Stimulated activated CD4-positive, alpha-beta T cell treated with anti-CD3 and anti-CD28 coated beads, TNF-alpha, amount 100 ng/mL, for 48 hours (primary cell): ENCODE measurements at places on chromosomes 3 and 15.

DNA sequence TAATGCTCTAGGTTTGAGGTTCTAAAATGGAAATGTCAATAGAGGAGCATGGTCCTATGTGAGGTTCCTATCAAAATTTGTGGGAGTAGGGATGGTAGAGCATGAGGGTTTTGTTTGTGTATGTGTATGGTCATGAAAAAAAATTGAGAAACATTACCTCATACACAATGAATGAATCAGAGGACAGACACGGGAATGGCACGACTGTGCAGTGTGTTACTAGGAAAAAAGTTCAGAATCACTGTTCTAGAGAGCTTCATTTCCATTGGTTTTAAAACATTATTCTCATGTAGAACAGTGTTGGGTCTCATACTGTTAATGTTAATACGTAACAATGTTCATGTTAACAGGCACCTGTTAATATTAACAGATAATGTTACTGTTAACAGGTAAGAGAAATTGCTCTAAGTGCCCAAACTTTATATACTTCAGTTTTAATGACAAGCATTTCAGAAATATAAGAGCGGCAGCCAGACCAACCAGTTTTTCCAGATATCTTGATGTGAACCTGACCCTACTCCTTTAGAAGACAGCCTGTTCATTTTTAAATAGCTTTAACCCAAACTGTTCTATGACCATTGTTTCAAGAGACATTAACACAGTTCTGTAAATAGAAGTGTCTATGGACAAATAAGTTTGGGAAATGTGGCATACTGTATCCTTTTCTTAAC is 48.0 kb downstream of the SLC15A2 start:
- no peak for DNase-seq

GRCh38 chr15:80536231-80536630 is 132.0 kb downstream of the ARNT2 start:
- no peak for DNase-seq

GRCh38 chr3:30114918-30115317 is 491.5 kb upstream of the TGFBR2 start:
- no peak for DNase-seq

DNA sequence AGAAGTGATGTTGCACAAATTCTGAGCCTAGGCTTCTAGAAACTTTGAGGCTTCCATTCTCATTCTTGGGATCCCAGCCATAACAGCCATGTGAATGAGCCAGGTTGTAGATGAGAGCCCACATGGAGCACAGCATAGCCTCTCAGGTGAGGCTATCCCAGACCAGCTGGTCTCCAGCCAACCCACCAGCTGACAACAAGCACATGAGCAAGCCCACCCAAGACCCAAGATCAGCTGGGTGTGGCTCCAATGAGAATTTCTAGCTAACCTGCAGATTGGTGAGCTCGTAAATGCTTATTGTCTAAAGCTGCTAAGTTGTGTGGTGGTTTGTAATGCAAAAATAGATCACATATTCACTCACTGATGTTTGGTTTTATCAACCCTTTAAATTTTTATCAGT is 14.4 kb downstream of the KY start:
- no peak for DNase-seq

DNA sequence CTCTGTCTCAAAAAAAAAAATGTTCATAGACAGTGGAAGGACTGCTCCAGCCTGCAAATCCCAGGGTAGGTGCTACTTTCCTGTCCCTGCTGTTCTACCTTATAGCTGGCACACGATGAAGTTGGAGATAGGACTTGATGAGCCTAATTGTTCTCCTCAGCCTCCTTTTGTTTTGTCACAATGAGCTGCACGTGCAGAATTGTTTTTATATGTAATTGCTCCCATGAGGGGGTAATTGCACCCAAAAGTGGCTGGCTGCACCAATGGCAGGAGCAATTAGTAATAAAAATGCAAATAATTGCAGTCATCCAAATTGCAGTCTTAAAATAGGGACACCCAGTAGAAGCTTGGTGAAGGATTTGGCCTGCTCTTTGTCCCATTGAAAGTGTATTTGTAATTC is 63.0 kb upstream of the PFN2 start:
- no peak for DNase-seq

GRCh38 chr3:73801444-73801843 is 176.7 kb upstream of the PDZRN3 start:
- DNase-seq: no peak

- no peak for DNase-seq
These were observed 34.3 kb downstream of the U2SURP start for GRCh38 chr3:143035466-143036211.

GRCh38 chr3:27681249-27681748 is 40.8 kb downstream of the EOMES start:
- no peak for DNase-seq

GRCh38 chr3:95407709-95408463 is 1345.0 kb downstream of the NSUN3 start:
- no peak for DNase-seq

- DNase-seq: no peak
These were observed at the start of gene PRICKLE2 for GRCh38 chr3:64224826-64225610. Gene PRICKLE2, minus strand, starts transcription at chr3:64225466. Its CDS starts 26,539 bp downstream, at chr3:64198927.

DNA sequence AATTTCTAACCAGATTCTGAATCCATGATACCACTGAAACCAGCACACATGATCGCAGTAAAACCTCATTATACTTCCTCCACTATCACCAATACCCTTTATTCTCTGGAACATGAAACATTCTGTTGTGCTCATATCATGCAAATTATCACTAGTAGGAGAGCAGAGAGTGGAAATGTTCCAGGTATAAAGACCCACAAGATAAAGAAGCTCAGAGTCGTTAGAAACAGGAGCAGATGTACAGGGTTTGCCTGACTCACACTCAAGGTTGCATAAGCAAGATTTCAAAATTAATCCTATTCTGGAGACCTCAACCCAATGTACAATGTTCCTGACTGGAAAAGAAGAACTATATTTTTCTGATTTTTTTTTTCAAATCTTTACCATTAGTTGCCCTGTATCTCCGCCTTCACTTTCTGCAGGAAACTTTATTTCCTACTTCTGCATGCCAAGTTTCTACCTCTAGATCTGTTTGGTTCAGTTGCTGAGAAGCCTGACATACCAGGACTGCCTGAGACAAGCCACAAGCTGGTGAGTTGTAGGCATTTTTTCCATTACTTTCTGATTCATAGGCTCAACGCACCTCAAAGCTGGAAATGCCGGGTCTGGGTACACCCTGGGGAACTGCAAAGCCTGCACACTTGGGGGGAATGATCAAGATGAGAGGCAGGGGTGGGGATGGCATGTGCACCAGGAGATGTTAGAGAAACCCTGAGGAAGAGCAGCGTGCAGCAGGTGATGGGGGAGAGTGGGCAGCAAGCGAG is at the start of gene CCR2:
Gene CCR2, plus strand, starts transcription at position 465 of the 764 bp plus-strand sequence. CDS start 3,417 bp downstream, outside the sequence.
- DNase-seq: no peak

- DNase-seq: no peak
These were observed 97.8 kb downstream of the SQOR start for GRCh38 chr15:45732662-45733061.

DNA sequence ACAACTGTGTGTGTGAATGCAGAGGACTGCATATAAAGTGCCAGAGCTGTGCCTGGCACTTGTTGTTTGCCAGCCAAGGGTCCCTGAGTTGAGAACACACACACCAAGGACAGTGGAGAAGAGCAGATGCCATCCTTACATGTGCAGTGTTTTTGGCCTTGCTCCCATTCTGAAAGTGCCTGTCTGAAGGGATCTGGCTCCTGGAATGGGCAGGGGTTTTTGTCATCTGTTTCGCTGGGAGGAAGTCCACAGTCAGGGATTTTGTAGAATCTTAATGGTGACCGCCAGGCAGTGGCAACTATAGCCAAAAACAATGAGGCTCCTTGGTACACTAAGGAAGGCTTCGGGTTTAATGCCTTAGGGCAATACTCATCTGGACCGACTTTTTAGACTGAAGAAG is 63.7 kb downstream of the DUT start:
- DNase-seq: no peak

DNA sequence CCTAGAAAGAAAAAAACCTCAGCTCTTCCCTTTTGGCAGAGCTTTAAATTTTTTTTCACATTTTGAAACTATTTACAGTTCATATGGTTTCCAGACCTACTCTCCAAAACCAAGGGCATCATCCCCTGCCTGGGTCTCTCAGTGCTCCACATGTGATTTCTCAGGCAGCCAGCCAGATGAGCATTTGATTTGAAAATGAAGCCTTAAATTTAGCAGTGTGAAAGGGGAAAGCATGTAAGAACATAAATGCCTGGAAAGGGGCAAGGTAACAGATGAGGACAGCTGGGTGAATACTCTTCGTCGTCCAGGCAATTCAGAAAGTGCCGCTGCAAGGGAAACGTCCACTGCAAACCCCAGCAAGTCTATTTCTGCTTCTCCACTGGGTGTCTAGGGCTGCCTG is 94.8 kb downstream of the ATP8B4 start:
- DNase-seq: no peak

- no peak for DNase-seq
These were observed 64.0 kb upstream of the PRR20G start for GRCh38 chr3:127351775-127352350.

- no peak for DNase-seq
These were observed 47.0 kb upstream of the TFG start for GRCh38 chr3:100662113-100662823.

DNA sequence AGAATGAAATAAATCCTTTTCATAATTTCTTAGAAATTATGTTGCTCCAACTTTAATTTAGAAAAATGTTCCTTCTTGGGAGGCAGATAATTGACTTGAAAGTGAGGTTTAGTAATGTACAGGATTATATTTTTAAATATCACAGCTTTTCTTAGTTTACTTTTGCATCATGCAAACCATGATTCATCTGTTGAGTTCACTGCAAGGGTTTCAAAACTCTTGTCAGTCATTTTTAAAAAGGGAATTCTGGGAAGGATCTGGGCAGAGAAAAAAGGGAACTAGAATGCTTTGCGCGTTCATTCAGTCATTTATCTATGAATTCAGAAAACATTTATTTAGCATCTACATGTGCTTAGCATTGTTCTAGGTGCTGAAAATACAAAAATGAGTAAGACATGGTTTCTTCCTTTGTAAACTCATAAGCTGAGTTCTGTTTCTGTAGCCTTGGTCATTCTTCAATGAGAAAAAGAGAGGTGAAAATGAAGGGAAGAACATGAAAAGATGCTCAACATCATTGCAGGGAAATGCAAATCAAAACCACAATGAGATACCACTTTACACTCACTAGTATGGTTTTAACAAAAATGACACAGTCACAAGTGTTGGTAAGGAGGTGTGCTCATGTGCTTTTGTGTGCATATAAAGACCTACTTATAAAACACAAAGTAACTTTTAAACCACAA is 209.1 kb downstream of the NR1D2 start:
- no peak for DNase-seq

GRCh38 chr15:26260517-26261133 is 397.5 kb upstream of the ATP10A start:
- no peak for DNase-seq
